Nasal cavity respiratory epithelium epithelial cell of viscerocranial mucosa (primary cell): ENCODE measurements at places on chromosomes 6 and 20. TPM values are rescaled to one million over a fixed set of nuclear protein-coding genes. Genes with fewer than 3 reads are reported as not detected.

Gene OSER1
- total RNA-seq, result 41.8 and 71.1 TPM in 2 replicates

Gene OR2H2
- not detected in 2 replicates for total RNA-seq

Gene BPIFB1
- 3.3 TPM in 1 of 2 replicates, not detected in the other for total RNA-seq

Gene EPHA7
- under 0.01 TPM in 1 of 2 replicates, not detected in the other for total RNA-seq

Gene TRIM10
- not detected in 2 replicates for total RNA-seq

Gene BMP6
- 0.21 and 2.1 TPM in 2 replicates for total RNA-seq

Gene CST5
- total RNA-seq, result not detected in 2 replicates

Gene ASIP
- total RNA-seq, result not detected in 2 replicates

Gene LPA
- 0.43 TPM in 1 of 2 replicates, not detected in the other for total RNA-seq

Gene SLC17A3
- not detected in 2 replicates for total RNA-seq

Gene CTCFL
- total RNA-seq, result not detected in 2 replicates

Gene LSM14B
- 54.5 and 59.8 TPM in 2 replicates for total RNA-seq
